ENCODE measurements at places on chromosomes 3 and 15.

DNA sequence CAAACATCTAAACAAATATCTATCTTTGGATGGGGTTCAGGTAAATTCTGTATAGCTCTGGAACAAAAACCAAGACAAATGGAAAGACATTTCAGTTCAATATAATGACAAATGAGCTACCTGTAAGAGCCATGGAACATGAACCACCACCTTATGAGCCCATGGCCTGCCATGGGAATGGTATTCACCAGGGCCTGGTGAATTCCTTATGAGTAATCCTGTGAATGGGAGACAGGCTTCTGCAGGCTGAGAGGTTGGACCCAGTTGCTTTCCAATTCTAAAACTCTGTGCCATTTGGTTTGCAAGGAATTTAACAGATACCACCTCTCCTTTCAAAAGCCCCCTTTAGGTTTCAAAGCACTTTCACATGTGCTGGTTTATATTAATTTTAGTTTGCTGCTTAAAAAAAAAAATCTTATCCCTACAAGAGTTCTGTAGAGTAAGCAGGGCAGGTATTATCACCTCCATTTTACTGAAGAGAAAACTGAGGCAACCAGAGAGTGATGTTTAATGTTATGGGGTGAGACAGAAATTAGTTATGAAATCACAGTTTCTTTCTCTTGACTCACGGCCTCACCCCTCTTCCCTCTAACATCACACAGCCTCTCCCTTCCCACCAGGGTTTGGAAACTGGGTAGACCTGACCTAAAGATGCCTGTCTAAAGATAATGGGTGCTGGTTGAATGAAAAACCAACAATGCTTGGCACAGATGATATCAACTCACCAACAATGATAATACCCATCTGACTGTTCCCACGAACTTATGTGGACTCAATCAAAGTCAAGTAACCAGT is 397.6 kb upstream of the WNT5A start:
- DNase-seq: no peak

DNA sequence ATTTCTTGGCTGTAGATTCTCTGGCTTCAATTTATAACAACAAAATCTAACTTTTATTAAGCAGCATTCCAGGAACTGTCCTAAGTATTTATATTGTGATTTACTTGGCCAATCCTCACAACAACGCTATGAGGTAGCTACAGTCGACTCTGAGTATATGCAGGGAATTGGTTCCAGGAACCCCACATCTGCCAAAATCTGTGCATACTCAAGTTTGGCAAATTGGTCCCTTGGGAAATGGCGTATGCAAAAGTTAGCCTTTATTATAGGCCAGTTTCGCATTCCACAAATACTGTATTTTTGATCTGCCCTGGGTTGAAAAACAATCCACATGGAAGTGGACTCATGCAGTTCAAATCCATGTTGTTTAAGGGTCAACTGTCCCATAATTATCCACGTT is 53.9 kb downstream of the RAP2B start:
- DNase-seq: no peak

DNA sequence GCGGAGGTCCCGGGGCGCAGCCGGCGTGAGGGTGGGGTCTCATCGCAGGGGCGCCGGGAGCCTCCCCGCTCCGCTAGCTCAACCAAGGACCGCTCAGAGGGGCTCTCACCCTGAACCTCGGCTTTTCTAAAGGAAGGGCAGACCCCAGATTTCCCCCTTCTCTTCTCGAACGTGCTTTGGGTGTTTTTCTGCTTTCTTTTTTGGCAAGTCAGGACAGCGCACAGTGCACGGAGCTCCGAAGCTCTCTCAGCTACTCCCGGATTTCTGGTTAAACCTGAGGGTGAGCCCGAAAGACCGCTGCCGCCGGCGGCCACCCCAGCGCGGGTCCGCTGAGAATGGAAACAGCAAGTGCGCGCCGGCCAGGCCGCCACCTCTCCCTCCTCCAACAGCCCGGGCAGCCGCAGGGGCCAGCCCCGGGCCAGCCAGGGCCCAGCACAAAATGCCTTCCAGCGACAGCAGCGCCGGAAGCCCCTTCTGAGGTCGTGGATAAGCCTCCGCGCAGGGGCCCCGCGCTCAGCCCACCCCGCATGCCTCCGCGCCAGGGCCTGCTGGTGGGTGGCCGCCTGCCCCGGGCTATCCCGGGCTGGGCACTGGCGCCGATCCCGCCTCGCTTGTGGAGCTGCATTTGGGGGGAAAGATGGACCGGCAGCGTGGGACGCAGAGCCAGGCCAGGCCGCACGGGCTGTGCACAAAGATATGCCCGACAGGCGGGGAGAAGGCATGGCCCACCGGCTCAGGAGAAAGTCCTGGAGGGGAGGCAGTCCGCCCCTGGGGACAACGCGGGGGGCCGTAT is 8.2 kb upstream of the OCA2 start:
- DNase-seq: no peak

- DNase-seq: no peak
Observed at GRCh38 chr3:175948041-175948440, 1088.9 kb downstream of the NAALADL2 start.

GRCh38 chr15:62456011-62456920 is 291.2 kb upstream of the C2CD4B start:
- DNase-seq: no peak

DNA sequence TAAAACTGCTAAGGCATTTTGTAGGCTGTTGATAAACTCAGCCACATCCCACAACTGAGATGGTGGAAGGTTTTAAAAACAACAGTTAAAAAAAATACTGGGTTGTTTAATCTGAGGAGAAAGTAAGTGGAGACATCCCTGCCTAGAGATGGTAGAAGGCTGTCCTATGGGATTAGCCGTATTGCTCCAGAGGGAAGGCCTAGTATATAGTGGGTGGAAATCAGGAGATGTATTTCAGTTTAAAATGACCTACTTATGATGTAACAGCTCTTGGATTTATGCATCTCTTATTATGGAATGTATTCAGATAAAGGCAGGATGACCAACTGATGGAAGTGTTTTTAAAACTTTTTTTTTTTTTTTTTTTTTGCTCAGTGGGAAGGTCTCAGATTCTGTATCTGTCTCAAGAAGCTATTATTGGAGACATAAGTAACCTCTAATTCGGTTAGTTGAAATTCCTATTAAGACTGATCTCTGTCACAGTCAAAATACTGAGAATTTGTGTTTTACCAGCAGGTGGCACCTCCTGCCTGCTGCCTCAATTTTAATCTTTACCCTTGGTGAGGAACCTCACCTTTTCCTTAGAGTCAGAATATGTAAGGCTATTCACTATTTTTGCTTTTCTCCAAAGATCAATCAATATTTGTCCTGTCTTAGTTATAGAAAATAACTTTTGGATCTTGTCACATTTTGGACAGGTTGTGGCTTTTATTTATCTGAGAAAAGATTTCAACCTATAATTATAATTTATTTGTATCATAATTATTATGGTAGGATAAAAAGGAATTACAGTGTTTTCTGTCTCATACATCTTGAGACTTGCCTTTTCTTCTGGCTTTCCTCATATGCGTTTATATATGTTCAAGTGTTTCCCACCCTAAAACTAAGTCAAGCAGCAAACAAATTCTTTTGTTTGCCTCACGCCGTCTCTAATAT is 63.0 kb downstream of the VPS8 start:
- peak; percentile 9 for DNase-seq

DNA sequence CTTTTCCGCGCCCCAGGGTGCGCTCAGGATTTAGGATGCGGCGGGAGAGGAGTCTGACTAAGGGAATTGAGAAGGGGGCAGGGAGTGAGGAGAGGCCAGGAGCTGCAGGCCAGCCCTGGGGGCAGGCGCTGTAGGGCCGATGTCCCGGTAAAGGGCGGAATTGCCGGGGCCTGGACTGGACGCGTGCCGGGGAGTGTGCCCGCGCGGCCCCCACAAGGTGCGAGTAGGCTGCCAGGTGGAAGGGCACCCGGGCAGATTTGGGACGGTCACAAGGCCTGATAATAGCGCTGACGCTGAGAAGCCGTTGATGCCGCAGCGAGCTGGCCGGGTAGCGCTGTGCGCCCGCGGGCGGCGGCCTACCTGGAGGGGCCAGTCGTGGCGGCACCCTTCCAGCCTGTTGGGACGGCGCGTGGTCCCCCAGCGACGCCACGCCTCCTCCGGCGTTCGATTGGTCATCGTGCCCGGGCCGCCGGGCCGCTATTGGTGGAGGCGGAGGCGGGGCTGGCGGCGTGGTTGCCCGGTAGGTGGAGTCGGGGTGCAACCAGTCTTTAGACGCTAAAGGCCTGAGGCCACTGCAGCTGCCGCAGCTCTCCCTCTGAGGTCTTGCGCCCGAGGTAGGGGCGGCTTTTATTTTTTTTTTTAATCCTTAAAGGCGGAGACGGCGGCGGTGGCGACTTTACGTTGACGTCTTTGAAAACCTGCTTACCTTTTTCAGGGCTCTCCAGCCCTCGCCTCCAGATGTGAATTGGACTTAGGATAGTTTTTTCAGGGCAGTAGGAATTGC is 903 bp downstream of the SLC25A38 start:
- DNase-seq: peak; percentile 79

All from smooth muscle cell of the brain vasculature (primary cell).